ENCODE measurements at places on chromosomes 4 and X.
A peak's percentile ranks its signal among the peaks of the same experiment; 100 is the strongest.

GRCh38 chr4:113700602-113701150 is 60.9 kb downstream of the CAMK2D start:
- DNase-seq: no peak

DNA sequence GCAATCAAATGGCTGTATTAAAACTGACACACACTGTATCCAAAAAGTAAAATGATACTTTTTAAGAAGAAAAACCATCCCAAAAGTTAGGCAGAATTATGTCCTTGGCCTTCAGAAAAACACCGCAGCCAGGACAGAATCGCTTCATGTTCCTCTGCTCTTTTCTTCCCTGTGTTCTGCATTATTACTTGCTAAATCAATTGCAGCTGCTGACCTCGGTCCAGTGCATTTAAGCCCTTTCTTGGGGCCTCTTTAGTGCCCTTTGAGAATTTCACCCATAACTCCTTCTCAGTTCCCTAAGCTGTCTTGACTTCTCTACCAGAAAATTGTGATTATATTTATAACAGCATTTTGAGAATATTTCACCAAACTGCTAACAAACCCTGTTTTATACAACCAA is 696.9 kb downstream of the PCDH7 start:
- DNase-seq: no peak

DNA sequence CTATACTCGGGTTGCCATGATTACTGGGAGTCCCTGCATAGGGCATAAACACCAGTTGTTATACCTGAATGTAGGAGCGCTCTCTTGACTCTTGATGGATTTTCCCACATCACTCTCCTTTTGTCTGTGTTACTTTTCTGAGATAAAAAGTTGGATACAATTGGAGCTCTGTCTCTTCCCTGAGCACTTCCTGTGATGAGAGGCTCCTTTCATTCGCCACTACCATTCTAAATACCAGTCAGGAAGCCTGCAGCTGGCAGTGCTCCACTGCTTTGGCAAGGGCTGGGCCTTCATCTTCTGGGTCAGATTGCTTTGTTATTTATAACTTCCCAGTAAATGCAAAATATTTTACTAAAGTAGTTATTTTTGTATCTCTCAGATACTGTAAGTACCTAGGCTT is 13.9 kb downstream of the TCEANC start:
- no peak for DNase-seq

GRCh38 chrX:129791961-129792570 is 12.3 kb downstream of the SASH3 start:
- DNase-seq: no peak

GRCh38 chr4:29560452-29560851 is 1159.7 kb upstream of the PCDH7 start:
- no peak for DNase-seq

DNA sequence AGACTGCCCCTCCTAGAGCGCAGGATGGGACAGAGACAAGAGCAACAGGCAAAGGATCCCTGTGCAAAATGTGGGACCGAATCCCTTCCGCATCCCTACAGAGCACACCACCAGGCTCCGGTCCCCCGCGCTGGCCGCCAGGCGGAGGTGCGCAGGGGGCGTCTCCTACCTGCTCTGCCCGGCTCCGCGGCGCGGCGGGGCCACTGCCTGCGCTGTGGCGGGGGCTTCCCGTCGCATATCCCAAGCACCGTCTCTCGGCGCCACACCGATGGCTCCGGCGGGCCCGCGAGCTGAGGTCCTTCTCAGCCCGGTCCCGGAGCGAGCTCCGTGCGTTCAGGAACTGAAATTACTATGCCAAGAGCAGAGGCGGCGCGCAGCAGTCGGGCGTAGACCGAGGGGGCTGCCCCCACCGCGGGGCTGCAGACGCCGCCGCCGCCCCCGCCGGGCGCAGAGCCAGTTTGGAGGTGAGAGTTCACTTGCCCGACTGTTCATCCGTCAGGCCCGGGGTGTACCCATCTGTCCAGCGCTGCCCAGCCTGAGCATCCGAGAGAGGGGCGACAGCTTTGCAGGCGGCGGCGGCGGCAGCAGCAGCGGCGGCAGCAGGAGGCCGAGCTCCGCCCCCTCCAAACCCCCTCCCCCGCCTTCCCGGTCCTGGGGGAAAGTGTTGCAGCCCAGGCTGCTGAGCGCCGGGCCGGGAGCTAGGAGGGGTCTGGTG is at the start of gene GPRIN3:
TSS of gene GPRIN3 (minus strand) at position 355 of the 715 bp plus-strand sequence. CDS start 57,690 bp downstream, outside the sequence.
- peak; percentile 61 for DNase-seq

- no peak for DNase-seq
Observed at GRCh38 chr4:153929675-153930074, 140.8 kb upstream of the SFRP2 start.

- DNase-seq: peak; percentile 20
Observed at GRCh38 chr4:56655627-56656345, 25.3 kb downstream of the HOPX start.

DNA sequence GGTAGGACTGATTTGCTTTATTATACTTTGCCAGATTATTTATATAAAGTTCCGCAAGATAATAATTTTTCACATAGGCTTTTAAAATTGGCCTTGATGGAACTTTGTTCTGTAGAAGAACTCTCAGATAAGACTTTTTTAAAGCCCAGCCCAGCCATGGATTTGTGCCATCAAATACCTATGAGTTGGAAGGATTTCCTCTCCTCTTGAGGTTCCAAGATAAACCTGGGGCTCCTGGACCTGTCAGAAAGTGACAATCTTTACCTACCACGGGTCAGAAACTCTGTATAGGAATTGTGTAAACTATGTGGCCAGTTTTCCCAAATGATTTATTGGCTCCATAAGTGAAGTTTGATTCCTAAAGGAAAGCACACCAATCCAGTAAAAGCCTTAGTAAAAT is 271.9 kb upstream of the GRID2 start:
- DNase-seq: no peak

DNA sequence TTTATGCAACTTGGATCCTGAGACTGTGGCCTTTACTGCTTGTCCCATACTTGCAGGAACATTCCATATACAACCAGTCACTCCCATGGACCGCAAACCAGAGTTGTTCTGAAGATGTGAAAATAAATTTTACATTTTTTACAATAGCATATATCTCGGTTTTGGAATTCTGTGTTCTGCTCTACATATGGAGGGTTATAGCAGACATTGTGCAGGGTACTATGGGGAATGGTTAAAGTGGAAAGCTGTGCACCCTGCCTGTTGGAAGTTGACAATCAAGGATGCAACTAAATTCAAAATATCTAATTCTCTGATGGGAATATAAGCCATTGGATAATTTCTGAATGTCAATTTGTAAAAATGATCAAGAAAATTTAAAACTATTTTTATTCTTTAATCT is 603.3 kb downstream of the RAB28 start:
- no peak for DNase-seq

- no peak for DNase-seq
Observed at GRCh38 chr4:144954230-144954629, 143.8 kb downstream of the ANAPC10 start.

DNA sequence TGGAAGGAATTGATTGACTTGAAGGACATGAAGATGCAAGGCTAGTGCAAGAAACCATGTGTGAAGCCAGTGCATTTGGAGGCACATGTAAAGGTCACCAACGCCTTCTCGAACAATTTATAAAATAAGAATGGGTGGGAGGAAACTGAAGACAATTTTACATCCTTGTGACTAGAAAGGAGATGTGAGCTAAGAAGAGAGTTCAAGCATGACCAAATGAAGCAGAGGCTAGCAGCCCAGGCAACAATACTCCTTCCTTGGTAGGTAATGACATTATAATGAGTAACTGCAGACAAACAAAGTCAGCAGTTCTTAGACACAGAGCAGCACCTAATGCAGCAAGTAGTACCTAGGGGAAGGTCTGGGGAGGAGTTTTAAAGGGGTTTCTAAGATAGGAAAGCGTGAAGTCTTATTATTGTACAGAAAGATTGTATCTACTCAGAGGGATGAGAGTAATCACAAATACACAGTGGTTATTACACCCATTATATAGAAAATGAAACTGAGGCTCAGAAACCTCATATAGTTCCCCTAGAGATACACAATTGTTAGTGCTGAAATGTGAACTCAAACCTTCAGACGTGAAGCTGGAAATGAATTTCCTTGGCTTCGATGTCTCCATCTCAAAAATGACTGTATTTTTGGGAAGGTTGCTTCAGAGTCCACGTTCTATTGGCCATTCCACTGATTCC is 56.1 kb downstream of the ATXN3L start:
- no peak for DNase-seq

- DNase-seq: peak; percentile 44
Observed at GRCh38 chrX:119273420-119274192, 37.5 kb downstream of the PGRMC1 start.

GRCh38 chrX:38055170-38055847 is 49.0 kb downstream of the SYTL5 start:
- DNase-seq: no peak
